ENCODE measurements at places on chromosomes 7 and 10. TPM values are rescaled to one million over a fixed set of nuclear protein-coding genes. Genes with fewer than 3 reads are reported as not detected.

The NPFFR1 gene
- not detected for total RNA-seq

The ADCYAP1R1 gene
- total RNA-seq = not detected

The DYNC1I1 gene
- not detected for total RNA-seq

The GPR37 gene
- total RNA-seq = not detected

The FEZF1 gene
- total RNA-seq = not detected

The ATG9B gene
- 7.5 TPM for total RNA-seq

The HOXA10 gene
- total RNA-seq = not detected

The FAM131B gene
- total RNA-seq = 0.37 TPM

The RPA3 gene
- total RNA-seq = 93.0 TPM

The PRLHR gene
- total RNA-seq = not detected

The ITPRID1 gene
- not detected for total RNA-seq

The FZD8 gene
- total RNA-seq = 0.56 TPM

The PRSS37 gene
- not detected for total RNA-seq

The SPAM1 gene
- not detected for total RNA-seq

The NPC1L1 gene
- total RNA-seq = not detected

The CTAGE8 gene
- 2.0 TPM for total RNA-seq

The KIF5B gene
- total RNA-seq = 82.2 TPM

The CXCL12 gene
- total RNA-seq = not detected

The CDK1 gene
- 101 TPM for total RNA-seq

The ZFAND2A gene
- total RNA-seq = 24.2 TPM

The EMX2 gene
- total RNA-seq = not detected

The PON3 gene
- total RNA-seq = not detected

The CCL26 gene
- not detected for total RNA-seq

The MDH2 gene
- total RNA-seq = 293 TPM

The HOXA5 gene
- total RNA-seq = not detected

The OLAH gene
- total RNA-seq = 0.26 TPM

The ZNF488 gene
- total RNA-seq = not detected

The NPY gene
- total RNA-seq = not detected

All from activated CD4-positive, alpha-beta T cell treated with anti-CD3 and anti-CD28 coated beads, Interleukin-2, amount 10 ng/mL, durations not matched to agents 24 days and 14 days (primary cell).